ENCODE measurements at places on chromosomes 6 and 20.

DNA sequence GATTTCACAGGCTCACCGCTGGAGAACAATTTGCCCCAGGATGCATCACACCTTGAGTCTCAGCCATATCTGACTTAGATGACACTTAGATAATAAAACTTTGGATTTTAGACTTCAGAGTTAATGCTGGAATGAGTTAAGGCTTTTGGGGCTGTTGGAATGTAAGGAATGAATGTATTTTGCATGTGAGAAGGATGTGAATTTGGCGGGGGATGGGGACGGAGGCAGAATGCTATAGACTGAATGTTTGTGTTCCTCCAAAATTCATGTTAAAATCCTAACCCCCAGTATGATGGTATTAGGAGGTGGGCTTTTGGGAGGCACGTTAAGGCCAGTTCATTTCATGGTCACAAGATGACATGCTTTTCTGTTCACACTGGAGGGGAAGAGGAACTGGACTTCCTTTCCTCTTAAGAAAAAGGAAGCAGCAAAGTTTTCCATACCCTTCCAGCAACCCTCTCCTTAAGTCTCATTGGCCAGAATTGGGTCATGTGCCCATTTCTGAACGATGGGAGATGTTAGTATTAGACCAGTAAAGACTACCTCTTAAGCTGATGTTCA is 5.8 kb upstream of the SRXN1 start:
- no peak for DNase-seq

DNA sequence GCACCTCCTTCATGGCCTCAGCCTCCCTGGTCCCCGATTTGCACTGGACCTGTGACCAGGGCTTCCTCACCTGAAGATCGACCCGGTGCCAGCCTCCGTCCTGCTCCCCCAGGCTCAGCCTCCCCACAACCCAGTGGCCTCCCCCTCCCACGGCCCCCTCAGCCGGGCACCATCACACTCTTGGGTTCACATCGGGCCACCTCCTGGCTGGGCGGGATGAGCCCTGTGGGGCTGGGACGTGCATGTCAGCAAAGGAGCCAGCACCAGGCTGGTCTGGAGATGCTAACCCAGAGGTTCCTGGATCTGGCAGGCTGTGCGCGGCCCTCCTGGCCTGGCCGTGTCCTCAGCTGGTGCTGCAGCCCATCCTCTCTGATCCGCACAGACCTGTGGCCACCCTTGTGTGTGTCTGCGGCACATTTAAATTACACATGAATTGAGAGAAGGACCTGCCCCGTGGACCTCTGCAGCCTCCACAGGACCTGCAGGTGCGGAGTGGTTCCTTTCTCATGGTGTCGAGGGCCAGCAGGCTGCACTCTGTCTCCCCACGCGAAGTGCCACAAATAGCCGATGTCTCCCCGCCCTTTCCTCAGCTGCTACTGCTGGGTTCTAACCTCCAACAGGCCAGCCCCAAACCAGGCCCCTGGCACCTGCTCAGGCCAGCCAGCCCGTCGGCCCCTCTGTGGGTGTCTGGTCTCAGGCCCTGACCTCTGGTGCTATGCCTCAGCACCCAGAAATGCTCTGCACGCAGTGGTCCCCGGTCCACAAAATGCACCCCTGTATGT is 237.5 kb downstream of the ERMARD start:
- DNase-seq, result no peak

- DNase-seq, result no peak
These were observed 29.5 kb downstream of the KIF25 start for GRCh38 chr6:168026925-168027324.

DNA sequence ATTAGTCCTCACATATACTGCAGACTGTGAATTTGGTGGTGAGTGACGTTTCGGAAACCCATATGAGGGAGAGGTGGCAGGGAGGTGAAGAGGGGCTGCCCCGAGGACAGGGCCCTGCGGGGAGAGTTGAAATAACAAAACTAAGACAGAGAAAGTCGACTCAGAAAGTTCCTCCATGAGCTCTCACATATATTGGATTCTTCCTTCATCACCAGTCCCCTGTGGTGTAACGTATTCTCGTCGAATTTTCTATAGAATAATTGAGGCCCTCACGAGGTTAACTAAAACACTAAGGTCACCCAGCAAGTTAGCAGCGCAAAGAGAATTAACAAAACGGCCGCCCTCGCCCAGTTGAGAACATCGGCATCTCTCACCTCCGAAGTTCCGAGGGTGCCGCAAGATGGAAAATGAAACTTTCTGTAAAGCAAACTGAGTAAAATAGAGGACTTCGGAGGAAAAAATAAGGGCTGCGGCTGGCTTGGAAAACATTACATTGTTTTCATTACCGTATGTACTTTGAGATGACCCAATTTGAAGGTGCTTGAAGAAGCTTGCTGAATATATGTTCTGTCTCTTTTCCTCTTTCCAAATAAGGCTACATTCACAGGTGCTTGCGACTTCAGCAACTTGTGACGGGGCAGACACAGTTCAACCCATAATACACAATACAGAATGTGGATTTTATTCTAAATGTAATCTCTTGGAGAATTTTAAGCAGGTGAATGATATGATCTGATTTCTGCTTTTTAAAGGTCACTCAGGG is 490.9 kb upstream of the JARID2 start:
- DNase-seq, result no peak
